ENCODE measurements at places on chromosomes 7 and 10.

DNA sequence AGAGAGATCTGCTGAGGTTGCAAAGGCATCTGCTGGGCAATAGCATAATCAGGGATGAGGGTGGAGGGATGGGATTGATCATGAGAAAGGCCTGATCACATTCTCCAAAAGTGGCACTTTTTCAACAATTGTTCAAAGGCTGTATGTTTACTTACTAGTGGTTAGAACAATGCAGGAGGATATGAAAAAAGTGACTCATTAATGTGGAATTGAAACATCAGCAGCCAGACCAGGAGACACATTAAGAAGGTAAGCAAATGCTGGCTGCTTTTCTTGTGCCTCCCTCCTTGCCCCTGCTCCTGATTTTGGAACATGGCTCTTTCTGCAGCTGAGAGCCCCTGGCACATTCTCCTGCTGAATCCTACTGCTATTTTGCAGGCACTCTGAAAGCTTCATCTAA, 63.5 kb downstream of the FAM204A start:
- no peak for DNase-seq

DNA sequence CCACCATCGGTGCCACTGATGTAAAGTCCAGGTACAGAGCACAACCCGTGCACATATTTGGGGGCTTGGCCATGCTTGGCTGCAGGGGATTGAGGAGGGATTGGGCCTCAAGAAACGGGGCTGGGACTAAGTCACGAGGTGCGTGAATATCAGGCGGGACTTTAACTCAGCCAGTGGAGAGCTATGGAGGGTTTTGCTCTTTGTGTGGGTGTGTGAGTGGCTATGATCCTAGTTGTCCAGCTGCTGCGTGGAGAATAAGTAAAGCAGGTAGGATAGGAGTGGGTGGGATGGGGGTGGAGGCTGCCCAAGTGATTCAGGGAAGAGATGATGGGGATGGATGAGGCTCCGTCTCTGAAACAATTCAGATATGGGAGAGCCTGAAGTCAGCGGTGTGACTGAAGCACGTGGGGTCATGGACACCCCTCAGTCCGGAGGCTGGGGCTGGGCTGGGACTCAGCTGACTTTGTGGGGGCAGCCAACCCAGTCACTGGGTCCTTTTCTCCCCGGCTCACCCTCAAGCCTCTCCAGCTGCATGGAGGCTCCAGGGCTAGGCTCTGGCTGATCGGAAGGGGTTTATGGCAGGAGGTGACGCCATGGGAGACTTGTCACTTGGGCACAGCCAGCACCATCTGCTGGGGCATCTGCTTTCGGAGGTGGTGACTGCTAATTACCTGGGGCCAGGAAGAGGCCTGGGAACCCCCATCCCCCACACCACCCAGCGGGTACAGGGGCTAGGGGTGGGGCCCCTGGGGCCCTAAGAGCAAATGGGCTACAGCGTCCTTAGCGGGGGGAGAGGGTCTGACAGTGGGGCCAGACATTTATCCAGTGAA, 1.7 kb upstream of the LFNG start:
- DNase-seq = no peak

DNA sequence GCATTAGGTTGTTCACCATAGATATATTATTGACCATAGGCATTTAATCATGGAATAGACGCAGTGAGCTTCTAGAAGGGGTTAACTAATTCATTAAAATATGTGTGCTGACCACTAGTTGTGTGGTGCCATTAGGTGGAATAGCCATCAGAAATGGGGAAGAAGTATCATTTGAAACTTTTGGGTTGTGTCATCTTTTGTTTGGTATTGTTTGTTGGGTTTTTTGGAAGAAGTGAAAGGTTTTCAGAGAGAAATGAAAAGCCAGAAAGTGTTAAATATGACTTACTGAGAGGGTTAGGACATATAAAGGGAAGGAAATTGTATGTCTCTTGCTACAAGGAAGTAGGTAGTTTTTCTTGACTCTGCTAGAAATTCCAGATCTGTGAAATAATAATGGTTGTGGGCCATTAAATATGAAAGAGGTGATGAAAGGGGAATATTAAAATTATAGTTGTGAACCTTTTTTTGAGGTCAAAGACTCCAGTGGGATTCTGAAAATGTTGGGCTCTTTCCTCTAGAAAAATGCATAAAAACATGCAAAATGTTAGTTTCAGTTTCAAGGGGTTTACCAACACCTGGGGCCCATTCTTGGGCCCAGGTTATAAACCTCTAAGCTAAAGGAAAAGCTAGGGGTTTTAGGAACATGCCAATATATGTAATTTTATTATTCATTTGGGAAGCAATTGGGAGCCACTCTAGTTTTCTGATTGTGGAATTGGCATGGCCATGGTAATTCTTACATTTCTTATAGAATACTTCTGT, 348.5 kb downstream of the BBS9 start:
- DNase-seq = no peak

DNA sequence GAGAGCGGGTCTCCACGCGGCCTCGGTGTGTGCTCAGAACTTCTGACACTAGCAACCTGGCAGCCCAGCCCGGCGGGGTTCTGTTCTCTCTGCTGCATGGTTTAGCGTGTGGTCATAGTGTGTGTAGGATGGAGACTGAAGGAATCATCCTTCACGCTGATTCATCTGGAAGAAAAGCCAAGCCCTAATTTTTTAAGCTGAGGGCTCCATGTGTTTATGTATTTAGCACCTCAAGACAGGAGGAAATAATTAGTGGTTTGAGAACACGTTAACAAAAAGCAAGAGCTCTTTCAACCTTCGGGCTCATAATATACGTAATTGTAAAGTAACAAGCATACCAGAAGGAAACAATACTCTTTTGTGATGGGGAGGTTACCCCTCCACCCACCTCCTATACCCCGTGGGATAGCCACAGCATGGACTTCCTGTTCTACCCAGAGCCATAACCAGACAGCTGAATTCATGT, 504.6 kb upstream of the MKI67 start:
- DNase-seq = no peak

GRCh38 chr7:105267244-105267643, 121.5 kb downstream of the SRPK2 start:
- no peak for DNase-seq

- DNase-seq = no peak
Measured at GRCh38 chr10:98790817-98791216, 344.1 kb upstream of the HPS1 start.

DNA sequence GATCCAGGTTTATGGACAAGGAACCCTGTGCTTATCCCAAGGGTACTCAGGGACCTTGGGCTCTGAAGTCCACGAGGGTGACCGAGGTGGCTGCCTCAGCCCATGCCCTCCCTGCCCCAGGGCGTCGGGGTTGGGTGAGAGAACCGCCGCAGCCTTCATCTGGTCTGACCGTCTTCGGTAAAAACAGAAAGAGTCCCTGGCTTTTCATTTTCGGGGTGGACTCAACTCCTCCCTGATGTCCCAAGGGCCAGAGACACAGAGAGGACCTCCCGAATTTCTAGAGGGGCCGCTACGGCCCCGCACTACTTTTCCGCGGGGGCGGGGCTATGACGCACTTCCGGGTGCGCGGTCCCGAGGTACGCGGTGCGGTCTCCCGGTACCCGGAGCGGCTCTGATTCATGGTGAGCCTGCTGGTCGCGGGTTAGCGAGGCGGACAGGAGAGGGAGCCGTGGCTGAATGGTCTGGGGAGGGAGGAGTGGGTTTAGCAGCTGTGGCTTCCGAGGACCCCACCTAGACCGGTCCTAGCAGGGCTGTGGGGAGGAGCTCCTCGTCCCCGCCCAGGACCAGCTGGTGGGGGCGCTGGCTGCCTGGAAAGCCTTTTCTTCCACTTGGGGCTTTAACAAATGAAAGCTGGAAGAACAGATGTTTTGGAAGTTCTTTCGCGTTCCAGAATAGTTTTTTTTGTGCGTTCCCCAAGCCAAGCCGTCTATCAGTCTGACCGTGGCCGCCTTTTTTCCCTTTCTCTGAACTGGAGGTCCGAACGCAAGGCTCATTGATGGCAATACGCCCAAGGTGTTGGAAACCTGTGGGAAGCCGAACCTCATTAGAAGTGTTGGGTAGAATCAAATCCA, at the start of gene ZSCAN21:
Gene ZSCAN21 (plus strand): TSS at position 334 of the 851 bp plus-strand sequence. CDS start 7,233 bp downstream, outside the sequence.
- peak; percentile 73 for DNase-seq

DNA sequence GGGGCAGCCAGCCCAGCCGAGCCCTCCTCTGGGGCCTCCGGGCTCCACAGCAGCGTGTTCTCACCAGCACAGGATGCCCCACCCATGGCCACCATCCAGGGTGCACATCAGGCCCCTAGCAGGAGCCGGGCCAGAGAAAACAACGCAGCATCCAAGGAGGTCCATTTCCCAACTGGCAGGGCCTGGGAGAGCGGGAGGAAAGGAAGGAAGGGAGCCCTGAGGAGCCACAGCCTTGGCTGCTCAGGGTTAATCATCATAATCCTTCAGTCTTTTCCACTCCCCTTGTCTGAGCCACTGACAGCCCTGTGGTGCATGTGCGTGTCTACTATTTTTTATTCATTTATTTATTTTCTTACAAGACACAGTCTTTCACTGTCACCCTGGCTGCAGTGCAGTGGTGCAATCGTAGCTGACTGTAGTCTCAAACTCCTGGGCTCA, 3.6 kb downstream of the PLAC9 start:
- DNase-seq = no peak

GRCh38 chr7:150621376-150621775, 10.8 kb downstream of the GIMAP6 start:
- no peak for DNase-seq

- DNase-seq = no peak
Measured at GRCh38 chr7:147635288-147635687, 955.3 kb upstream of the C7orf33 start.

DNA sequence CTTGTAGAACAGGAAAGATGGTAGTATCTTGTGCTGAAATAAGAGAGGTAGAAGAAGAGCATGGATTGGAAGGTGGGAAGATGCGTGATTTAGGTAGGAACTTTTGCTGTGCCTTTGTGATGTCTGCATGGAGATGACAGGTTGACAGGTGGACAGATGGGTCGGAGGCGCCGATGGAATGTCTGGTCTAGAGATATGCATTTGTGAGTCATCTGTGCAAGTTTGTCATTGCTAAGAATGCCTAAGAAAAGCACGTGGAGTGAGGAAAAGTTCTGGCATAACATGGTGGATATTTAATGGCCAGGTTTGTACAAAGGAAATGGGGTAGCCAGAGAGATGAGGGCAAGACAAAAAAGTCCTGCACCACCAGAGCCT, 76.0 kb upstream of the ARMC3 start:
- no peak for DNase-seq

GRCh38 chr10:62839590-62839989, 23.4 kb upstream of the EGR2 start:
- no peak for DNase-seq

- no peak for DNase-seq
Measured at GRCh38 chr10:114021717-114022680, 21.7 kb upstream of the ADRB1 start.
